Endodermal cell (in vitro differentiated cells): ENCODE measurements at places on chromosomes 3 and 15.
A peak's percentile ranks its signal among the peaks of the same experiment; 100 is the strongest.

DNA sequence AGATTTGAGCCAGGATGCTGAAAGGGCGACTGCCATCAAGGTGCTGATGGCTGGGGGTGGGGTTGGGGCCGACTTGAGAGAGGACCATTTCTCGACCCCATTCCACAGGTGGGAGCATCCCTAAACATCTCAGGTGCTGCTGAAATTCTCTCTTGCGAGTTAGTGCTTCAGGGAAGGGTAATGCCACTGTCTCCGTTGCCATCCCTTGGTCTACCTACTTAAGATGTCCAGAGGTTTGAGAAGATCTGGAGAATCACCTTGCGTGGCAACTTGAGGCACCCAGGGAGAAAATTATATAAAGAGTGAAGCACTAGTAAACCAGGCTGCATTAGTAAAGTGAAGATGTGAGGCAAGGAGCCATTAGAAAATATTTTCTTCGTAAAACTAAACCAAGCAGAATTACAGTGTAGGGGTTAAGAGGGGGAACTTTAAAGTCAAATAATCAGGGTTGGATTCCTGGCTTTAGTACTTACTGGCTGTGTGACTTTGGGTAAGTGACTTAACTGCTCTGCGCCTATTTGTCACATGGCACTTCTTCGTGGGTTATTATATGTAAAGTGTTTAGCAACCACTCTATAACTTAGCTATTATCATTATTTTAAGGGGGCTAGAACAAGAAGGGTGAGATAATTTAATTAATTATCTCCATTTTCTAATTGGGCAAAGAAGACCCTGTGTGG lies 662 bp upstream of the RFTN1 start:
- no peak for DNase-seq

DNA sequence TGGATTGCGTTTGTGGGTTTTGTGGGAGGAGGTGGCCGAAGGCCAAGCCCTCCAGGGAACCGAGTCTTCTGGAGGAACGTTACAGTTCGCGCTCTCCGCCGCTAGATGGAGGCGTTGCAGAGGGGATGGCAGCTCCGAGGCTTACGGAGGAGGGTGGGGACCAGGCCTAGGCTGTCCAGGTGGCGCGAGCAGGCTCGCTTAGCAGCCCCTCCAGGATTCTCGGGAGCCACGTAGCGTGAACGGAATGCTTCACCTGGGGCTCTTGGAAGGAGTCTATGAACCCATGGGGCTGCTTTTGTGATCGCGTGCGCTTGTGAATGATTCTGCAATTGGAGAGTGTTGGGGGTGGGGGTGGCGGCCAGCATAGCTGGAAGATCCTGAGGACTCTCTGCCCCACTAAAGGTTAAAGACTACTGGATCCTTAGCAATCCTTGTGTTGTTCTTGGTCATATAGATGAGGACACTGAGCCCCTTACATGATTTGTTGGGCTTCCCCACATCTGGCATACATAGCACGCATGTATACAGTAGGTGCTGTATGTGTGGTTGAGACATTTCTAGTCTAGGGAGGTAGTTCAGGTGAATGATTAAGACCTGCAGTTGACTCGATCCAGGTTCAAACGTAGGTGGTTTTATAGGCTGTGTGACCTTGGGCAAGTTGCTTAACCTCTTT lies 25.7 kb downstream of the FAM3D start:
- peak; percentile 96 for DNase-seq

DNA sequence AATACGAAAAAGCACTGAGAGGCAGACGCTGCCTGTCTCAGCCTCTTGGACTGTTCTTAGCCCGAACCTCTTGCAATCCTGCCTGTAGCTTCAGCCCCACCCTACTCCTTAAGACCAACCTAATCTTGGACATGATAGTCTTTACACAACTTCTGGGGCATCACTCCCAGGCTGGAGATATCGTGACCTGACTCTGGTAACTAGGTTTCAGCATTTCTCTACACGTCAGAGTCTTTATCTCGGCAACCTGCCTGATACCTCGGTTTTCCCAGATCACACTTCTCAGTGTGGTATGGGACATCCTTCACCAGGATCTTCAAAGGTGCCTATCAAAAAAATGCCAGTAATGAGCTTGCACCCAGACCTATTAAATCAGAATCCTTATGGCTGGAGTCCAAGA lies 590.2 kb upstream of the KCNMB2 start:
- no peak for DNase-seq

DNA sequence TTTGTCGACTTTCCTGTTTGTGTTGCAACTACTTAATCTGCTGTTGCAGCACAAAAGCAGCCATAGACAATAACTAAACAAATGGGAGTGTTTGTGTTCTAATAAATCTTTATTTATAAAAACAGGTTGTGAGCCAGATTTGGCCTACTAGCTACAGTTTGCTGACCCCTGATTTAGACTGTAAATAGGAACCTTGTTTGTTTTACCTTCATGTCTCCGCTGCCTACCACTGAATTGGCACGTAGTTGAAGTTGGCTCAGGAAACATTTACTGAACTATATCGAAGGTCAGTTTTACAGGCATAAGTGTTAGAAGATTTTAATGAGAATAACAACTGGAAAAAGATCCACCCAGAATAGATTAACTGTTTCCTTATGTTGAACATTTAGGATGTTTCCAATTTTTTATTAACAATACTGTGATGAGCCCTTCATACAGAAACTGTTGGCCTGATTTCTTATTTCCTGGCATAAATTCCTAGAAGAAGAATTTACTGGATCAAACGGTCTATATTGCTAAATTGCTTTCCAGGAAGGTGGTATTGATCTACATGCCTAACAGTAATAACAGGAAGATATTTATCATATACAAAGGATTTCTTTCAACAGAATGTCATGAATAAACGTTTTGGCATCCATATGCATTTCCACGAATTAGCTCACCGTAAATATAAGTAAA lies 156.2 kb upstream of the NR2E3 start:
- DNase-seq = no peak

DNA sequence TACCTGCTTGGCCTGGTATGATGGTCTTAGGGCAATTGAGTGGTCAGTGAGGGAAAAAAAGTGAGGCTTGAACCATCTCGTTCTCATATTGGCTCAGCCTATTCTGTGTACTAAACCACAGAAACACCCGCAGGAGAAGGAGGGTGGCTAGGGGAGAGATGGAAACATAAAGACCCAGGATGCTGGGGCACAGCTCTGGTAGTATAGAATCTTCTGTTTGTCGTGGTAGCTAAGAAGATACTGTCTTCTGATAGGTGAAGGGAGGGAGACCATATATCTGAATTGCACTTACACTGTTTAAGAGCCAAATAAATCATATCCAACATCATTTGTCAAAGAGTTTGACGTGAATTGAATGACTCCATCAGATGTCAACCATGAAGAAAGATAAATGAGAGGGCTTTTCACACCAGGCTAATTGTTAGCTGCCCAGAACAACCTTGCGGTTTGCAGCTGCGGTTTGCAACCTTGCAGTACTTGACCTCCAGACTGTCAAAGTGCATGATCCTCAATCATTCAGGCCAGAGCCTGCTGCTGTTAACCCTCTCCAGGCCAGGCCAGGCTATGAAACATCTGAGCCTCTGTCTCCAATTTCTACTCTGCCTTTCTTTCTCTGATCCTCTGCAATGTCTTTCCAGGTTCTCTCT lies 40.9 kb upstream of the PIK3R4 start:
- peak; percentile 42 for DNase-seq

GRCh38 chr3:41224120-41224806 lies 25.0 kb downstream of the CTNNB1 start:
- no peak for DNase-seq

GRCh38 chr3:8519156-8519555 lies 17.5 kb downstream of the LMCD1 start:
- DNase-seq = no peak

DNA sequence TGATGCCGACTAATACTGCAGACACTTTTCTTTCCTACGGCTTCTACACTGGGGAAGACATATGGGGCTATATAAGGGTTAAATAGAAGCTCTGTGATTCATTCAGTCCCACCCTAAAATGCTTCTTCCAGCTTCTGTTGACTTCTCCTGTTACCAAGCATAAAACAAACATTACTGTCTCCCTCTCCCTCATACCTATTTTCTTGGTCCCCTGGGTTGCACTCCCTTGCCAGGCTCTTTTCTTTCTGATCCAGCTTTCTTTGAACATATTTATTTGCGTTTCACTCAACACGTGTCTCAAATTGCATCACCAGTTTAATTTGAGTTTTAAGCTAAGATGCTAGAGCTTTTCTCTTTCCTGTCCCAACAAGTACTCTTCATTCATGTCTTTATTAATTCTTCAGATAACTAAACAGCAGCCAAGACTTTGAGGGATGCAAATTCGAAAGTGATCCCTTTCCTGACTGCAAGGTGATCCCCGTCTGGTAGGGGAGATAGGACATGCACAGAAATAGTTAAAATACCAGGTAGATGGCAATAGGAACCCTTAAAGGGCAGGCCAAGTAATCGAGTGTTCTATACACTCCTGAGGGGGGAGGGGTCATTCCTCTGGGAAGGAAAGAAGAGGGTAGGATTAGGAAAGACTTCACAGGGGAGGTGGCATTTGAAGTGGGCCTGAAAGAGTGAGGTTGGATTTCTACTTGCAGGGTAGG lies 198.6 kb upstream of the BCL6 start:
- DNase-seq = no peak

DNA sequence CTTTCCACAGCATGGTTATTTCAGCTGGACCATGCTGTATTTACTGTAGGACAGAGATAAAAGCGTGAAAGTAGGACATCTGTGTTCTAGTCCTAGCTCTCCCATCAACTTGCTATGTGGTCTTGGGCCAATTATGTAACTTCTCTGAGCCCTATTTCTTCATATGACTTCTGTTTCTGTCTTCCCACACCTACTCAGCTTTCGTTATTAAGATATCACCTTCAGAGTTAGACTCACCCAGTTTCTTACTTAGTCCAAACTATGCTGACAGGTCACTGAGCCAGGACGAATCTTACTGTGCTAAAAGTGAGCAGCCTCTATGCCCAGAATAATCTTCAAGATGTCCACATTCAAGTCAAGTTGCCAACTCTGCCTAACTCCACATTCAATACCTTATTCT lies 283.7 kb downstream of the IL5RA start:
- no peak for DNase-seq

GRCh38 chr3:135792174-135792573 lies 173.4 kb upstream of the PPP2R3A start:
- DNase-seq = peak; percentile 62

DNA sequence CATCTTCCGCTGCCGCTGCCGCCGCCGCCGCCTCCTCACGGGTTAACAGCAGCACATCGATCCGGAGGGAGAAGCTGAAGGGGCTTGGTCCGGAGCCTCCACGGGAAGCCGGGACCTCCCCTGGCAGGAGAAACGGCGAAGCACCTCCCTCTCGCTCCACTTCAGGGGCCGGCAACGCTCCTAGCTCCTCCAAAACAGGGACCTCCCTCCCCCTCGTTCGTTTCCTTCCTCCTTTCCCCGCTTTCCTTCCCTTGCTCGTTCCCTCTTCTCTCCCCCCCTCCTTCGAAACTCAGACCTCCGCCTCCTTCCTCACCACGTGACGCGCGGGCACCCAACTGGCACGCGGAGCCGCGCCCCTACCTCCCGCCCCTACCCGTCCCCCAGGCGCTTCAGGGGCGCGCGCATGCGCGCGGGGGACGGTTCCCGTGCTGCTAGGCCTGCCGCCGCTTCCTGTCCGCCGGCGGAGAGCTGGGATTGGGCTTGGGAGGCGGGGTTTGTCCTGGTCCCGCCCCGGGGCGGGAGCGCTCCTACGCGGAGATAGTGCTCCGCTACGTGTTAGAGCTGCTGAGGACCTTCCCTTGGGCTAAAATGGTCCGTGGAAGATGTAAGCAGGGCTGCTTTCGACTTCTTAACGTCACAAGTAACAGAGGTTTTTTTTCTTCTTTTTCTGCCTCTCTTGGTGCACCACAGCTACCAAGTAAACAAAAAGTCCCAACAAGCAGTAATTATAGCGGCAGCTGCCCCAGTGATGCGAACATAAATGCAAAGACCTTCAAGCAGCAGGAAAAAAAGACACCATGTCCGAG lies at the start of gene ADAM10:
Gene ADAM10, minus strand, starts transcription at position 176 of the 806 bp plus-strand sequence. Its CDS starts 173 bp downstream, at position 3.
- DNase-seq = peak; percentile 99

GRCh38 chr3:129651435-129652202 lies 45.1 kb upstream of the PLXND1 start:
- peak; percentile 78 for DNase-seq

DNA sequence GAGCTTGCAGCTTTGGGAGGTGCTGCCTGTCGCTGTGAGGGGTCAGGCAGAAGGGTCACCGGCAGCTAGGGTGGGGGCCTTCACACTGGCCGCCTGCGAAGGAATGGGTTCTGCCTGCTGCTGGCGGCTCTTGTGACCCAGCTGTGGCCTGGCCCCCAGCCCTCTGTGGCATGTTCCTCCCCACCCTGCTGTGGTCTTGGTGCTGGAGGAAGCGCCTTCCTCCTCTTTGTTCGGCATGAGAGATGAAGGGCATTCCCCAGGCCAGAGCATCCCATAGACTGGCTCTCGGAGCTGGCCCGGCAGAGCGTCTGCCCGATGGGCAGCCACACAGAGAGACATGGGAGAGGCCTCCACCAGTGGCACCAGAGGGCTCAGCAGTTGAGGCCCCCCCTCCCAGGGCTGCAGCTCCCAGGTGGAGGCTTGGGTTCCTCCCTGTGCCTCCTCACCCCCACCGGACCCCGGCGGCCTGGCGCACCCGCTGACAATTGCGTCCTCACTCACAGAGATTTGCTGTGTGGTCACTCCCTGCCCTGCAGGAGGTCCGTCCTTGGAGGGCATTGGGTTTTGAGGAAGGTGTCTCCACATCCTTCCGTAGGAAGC lies 162.2 kb downstream of the NSMCE3 start:
- DNase-seq = no peak

- DNase-seq = no peak
Measured at GRCh38 chr3:107221856-107222255, 155.4 kb upstream of the CCDC54 start.

- no peak for DNase-seq
Measured at GRCh38 chr3:161573136-161573535, 76.5 kb downstream of the OTOL1 start.

GRCh38 chr3:44996556-44996969 lies 20.5 kb downstream of the EXOSC7 start:
- no peak for DNase-seq

DNA sequence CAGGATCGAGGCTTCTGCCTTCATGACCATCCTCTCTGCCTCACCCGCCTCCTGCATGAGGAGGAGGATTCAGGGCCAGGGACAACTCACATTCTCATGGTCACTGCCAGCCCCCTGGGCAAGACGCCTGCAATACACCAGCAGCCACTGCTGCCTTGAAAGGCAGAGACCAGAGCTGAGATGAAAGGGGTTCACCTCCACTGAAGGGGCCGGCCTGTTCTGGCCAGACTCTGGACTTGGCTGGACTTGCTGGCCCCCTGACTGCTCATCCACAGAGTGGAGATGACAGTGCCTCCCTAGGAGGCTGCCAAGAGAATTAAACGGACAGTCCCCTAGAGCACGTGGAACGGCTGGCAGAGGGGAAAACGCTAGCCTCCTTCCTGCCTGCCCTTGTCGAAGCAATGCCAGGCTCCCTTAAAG lies 35.2 kb downstream of the MGLL start:
- DNase-seq = no peak
